NCI-H1105 (cell line): ENCODE measurements at places on chromosomes 6 and 20.
A peak's percentile ranks its signal among the peaks of the same experiment; 100 is the strongest.

- DNase-seq, result no peak
Observed at GRCh38 chr20:56827763-56828162, 198.7 kb downstream of the TFAP2C start.

- peak; percentile 52 for DNase-seq
Observed at GRCh38 chr20:15076785-15077184, 739.4 kb upstream of the FLRT3 start.

DNA sequence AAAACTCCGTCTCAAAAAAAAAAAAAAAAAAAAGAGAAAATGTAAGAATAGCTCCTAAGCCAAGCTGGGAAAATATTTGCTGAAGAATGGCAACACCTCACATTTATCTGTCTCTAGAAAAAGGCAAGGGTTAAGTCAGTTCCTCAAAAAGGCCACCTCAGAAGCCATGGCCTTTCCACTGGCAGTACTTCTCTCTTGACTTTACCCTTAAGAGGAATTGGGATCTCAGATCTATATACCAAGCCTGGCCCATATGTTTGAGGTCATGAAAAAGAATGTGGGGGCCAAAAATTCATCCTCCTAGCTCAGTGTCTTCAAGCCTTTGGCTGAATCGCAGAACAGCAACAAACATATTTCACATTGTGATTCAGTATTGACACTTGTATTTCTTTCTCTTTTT lies 10.9 kb upstream of the NCOA3 start:
- no peak for DNase-seq

GRCh38 chr6:5076931-5077330 lies 8.2 kb upstream of the PPP1R3G start:
- no peak for DNase-seq

- DNase-seq, result no peak
Observed at GRCh38 chr20:62786157-62786556, 10.1 kb upstream of the MRGBP start.

GRCh38 chr6:53241938-53242337 lies 93.3 kb upstream of the GCM1 start:
- DNase-seq, result no peak

- peak; percentile 19 for DNase-seq
Observed at GRCh38 chr6:156164701-156165452, 612.3 kb upstream of the ARID1B start.

GRCh38 chr6:16731478-16732051 lies 29.7 kb downstream of the ATXN1 start:
- no peak for DNase-seq

DNA sequence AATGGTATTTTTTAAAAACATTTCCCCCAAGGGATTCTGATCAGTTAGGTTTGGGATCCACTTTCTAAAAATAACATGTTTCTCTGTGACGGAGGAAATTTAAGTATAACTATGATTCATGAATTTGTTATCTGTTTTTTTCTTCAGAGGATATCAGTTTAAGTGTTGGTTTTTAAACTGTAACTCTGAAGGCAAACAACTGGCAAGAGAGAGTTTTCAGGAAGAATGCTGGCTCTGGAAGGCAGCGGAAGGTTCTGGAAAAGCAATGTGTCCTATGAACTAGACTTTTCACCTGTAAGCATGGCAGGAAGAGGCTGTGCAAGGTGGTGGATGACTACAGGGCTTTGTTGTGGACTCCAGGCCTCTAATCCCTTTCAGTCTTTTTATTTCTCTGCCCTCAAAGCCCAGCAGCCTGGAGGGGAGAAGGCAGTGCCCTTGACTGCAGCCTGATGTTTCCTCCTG lies 153.1 kb downstream of the GMPR start:
- no peak for DNase-seq

DNA sequence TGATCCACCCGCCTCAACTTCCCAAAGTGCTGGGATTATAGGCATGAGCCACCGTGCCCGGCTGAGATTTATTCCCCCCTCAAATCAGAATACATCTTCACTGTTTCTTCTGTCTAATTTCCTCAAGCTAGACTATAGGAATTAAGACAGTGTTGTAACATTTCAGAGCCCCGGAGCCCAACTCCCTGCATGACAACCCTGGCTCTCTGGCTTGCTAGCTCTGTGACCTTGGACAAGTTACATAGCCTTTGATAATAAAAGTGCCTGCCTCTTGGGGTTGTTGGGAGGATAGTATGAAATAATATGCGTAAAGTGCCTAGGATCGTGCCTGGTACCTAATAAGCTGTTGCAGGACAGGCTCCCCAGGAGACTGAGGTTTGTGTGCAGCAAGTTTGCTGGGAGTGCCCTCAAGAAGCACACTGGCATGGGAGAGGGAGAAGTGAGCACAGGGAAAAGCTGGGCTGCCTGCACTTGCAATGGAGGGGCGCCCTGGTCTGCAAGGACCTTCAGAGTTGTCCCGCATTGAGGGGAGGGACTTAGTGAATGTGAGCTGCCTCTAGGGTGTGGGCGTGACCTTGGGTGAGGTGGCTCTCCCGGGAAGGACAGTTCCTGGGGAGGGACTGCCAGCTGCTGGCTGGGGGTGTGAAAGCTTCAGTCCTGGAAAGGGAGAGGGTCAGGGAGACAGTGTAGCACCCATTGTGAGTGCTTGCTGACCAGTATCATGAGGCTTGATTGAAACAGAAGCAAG lies 43.4 kb downstream of the TAF8 start:
- no peak for DNase-seq

DNA sequence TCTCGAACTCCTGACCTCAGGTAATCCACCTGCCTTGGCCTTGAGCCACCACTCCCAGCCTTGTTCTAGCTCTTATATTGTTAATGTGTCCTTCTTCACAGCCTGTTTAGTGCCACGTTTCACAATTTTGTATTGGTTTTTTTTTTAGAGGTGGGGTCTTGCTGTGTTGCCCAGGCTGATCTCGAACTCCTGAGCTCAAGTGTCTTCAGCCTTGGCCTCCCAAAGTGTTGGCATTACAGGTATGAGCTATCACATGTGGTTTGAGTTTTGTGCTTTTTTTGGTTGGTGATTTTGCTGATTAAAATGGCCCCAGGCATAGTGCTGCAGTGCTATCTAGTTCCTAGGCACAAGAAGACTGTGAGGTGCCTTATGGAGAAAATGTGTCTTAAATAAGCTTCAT lies 5.9 kb upstream of the CSTL1 start:
- no peak for DNase-seq

DNA sequence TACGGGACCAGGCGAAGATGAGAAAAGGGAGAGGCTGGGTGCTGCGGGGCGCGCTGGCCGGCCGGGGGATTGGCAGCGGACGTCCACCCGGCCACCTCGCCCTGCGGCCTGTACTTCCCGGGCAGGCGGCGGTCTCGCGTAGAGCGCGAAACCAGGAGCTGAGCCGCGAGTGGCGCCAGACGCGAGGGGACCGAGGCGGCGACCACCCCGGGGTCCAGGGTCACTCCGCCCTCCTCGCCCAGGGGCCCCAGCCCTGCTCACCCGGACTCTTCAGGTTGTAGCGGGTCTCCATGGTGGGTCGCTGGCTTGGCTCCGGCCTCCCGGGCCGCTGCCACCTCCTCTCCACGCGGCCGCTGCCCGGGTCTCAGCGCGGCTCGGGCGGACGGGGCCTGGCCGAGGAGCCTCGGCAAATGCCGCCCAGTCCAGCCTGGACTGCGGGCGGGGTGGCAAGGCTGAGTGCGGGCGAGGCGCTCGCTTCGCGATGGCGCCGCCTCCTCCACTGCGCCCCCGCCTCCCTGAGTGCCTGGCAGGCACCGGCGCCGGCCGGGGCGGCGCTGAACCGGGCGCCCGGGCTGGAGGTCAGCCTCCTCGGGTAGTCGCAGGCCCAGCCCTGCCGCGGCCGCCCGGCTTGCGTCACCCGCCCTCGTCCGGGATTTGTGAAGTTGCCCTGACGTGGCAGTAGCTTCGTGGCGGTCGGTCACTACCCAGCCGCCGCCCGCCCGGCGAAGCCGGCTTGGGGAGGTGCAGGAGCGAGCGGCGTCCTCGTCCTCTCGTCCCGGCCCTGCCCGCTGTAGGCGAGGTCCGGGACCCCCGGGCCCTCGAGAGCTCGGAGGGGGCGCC lies at the start of gene UBE2J1:
TSS of gene UBE2J1 (minus strand) at position 445 of the 840 bp plus-strand sequence. CDS start at position 292, 153 bp downstream.
- DNase-seq, result peak; percentile 58

DNA sequence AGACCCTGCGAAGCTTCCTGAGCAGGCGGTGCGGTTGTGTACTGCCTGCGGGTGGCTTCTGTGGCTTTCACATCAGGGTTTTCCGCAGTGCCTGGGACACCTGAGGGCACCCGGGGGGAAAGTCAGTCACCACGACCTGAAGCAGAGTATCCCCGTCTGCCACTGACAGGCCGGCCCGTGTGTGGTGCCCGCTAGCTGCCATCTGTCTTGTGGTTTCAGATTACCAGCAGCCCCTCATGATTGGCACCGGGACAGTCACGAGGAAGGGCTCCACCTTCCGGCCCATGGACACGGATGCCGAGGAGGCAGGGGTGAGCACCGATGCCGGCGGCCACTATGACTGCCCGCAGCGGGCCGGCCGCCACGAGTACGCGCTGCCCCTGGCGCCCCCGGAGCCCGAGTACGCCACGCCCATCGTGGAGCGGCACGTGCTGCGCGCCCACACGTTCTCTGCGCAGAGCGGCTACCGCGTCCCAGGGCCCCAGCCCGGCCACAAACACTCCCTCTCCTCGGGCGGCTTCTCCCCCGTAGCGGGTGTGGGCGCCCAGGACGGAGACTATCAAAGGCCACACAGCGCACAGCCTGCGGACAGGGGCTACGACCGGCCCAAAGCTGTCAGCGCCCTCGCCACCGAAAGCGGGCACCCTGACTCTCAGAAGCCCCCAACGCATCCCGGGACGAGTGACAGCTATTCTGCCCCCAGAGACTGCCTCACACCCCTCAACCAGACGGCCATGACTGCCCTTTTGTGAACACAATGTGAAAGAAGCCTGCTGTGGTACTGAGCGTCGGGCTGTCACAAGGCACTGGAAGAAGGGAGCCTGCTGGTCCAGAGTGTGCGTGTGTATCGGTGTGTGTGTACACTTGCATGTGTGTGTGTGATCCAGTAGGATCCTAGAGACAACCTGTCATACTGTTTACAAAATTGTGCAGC lies 54.4 kb downstream of the GOPC start:
- peak; percentile 40 for DNase-seq

DNA sequence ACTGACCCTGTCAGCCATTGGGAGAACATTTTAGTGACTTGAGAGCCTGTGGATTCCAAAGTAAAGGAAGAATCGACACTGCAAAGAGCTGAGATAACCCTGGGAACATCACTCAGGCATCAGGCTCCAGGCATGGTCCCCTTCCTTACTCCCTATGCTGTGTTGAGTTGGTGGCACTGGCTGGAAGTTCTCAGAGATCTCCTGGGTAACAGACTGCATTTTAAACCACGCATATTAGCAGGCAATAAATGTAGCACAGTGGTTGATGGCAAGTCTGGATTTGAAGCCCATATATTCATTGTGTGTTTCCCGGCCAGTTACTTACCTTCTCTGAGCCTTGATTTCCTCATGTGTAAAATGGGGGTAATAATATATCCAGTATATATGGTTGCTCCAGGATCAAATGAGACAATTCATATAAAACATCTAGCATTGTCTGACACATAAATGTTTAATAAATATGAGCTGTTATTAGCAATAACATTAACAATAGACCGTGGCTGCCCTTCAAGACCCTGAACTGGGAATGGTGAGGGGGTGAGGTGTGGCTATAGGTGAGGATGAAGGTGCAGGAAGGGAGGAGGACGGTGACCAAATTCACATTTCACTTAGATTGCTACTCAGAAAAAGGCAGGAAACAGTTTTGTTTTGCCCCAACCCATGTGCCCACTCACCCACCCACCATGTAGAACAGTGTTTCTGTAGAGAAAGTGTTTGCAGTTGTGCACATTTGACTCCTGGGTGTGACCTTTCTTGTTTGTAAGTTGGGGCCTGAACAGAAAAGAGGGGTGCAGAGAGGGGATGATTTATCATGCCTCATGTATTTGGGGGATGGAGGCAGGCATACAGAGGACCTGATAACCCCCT lies 2.1 kb downstream of the PLCG1 start:
- DNase-seq, result no peak

GRCh38 chr6:34695729-34696188 lies 808 bp downstream of the ILRUN start:
- DNase-seq, result no peak

DNA sequence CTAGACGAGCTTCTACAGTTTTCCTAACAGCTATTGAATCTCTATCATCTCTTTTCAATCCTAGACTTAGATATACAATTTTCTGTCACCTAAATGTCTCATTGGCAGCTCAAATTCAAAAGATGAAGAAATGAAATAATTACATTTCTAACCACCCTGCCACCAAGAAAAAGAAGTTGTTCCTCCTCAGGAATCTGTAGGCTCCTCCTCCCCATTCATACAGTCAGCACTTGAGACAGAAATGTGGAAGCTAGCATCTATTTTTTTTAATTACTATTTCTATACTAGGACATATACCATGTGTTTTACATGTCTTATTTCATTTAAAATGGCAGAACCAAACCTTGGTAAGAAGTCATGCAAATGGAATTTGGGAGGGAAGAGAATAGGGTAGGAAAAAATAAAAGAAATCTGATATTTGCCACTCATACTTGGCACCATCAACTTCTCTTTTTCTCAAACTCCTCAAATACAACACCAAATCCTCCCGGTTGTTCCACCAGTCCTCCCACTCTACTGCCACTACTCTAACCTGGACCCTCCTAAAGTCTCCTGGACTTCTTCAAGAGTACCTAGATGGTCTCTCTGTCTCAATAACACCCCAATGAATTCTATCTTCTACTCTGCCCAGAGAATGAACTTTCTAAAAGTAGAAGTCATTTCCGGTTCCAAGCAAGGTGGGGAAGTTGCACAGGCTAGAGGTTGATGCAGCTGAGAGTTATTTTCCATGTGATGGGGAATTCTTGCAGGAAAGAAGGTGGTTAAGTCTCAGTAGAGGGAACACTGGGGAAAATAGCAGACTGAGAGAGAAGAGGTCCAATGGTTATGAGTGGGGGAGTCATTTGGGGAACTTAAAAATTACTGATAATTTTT lies 54.1 kb downstream of the ATXN1 start:
- DNase-seq, result no peak

- no peak for DNase-seq
Observed at GRCh38 chr6:36590237-36590636, 3.9 kb upstream of the SRSF3 start.

DNA sequence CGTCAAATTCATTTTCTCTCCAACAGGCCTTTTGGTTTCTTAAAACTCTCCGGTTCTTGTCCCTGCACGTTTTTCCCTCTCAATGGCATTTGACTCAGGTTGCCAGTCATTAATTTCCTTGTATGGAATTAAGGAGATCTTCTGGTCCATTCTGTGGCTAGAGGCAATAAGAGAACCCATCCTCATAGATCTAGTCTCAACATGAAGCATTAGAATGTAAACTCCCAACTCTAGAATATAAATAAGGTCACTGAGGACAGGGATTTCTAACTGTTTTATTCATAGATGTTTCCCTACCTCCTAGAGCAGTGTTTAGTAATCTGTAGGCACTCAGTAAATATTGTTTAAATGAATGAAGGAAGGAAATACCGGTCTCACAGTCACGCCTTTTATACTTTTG lies 185.2 kb upstream of the FLRT3 start:
- no peak for DNase-seq
